ENCODE measurements at places on chromosomes 7 and 10. TPM values are rescaled to one million over a fixed set of nuclear protein-coding genes. Genes with fewer than 3 reads are reported as not detected.

GRCh38 chr10:44245601-44245938, 139.3 kb downstream of the CXCL12 start:
- H3K27me3 ChIP-seq, result no peaks in the 10 kb centered on the region
- H3K4me3 ChIP-seq, result no peak overlapping the region
- no peaks in the 10 kb centered on the region for H3K4me1 ChIP-seq
- no peaks in the 10 kb centered on the region for H3K36me3 ChIP-seq
- no peak for DNase-seq

DNA sequence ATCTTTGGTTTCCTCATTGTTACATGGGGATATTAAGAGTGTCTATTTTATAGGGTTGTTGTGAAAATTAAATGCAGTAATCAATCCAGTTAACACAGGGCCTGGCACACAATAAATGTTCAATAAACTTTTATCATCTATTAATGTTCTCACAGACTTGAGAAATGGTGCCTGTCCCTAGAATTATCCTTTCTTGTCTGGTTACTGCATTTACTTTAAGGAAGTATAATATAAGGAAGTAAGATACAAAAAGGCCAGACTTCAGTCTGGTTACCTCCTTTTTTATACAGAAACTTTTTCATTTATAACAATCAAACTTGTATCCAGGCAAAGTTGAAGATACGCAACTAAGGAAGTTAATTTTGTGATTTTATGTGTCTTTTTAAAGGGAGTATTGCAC, 117.0 kb downstream of the LHFPL3 start:
- DNase-seq, result no peak
- H3K27ac ChIP-seq, result no peak overlapping the region
- no peaks in the 10 kb centered on the region for H3K4me1 ChIP-seq
- H3K36me3 ChIP-seq, result no peaks in the 10 kb centered on the region
- no peak overlapping the region for H3K4me3 ChIP-seq
- no peaks in the 10 kb centered on the region for H3K27me3 ChIP-seq

- no peak overlapping the region for H3K4me3 ChIP-seq
- no peak for DNase-seq
- no peaks in the 10 kb centered on the region for H3K4me1 ChIP-seq
- H3K27me3 ChIP-seq, result no peaks in the 10 kb centered on the region
These were observed 35.0 kb downstream of the DNAJC12 start for GRCh38 chr10:67802767-67803538.

GRCh38 chr7:158568974-158569857, 18.4 kb downstream of the PTPRN2 start:
- no peak for DNase-seq
- no peaks in the 10 kb centered on the region for H3K36me3 ChIP-seq
- no peak overlapping the region for H3K27ac ChIP-seq
- H3K4me3 ChIP-seq, result no peak overlapping the region
- H3K4me1 ChIP-seq, result no peaks in the 10 kb centered on the region
- peaks cover 21% of the 10 kb centered on the region for H3K27me3 ChIP-seq

DNA sequence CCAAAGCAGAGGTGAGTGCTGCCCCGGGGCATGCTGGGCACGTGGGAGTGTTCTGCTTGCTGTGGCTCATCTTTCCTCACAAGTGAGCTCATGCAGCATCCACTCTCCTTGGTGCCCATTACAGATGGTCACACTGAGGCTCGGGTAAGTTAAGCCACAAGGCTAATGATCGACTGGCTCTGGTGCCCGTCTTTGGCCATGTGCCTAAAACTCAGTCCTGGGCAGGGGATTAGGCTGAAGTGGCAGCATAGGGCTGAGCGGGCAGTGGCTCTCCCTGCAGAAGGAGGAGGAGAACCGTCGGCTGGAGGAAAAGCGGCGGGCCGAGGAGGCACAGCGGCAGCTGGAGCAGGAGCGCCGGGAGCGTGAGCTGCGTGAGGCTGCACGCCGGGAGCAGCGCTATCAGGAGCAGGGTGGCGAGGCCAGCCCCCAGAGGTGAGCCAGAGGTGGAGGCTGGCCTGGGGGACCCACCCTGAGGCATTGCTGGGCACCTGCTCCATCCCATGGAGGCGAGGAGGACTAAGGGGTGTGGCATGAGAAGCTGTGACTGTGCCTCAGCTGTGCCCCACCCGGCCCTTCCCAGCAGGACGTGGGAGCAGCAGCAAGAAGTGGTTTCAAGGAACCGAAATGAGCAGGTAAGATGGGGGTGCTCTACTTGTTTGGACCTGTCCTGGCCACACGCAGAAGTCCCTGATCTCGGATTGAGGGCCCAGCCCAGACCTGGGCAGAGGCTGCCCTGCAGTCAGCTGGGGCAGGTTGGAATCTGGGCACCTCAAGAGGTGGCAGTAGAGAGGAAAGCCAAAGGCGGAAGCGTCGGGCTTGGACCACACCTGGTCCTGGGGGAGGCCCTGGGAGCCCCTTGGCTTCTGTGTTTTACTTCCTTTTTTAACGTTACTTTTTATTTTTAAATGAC, 7.3 kb downstream of the PGAM2 start:
- H3K27ac ChIP-seq, result no peak overlapping the region
- peaks cover 95% of the 10 kb centered on the region for H3K36me3 ChIP-seq
- H3K4me1 ChIP-seq, result peaks cover 5% of the 10 kb centered on the region
- no peak overlapping the region for H3K4me3 ChIP-seq

- DNase-seq, result no peak
- H3K36me3 ChIP-seq, result no peaks in the 10 kb centered on the region
- no peaks in the 10 kb centered on the region for H3K27me3 ChIP-seq
- no peak overlapping the region for H3K27ac ChIP-seq
These were observed 25.5 kb downstream of the PDE1C start for GRCh38 chr7:32044739-32045138.

DNA sequence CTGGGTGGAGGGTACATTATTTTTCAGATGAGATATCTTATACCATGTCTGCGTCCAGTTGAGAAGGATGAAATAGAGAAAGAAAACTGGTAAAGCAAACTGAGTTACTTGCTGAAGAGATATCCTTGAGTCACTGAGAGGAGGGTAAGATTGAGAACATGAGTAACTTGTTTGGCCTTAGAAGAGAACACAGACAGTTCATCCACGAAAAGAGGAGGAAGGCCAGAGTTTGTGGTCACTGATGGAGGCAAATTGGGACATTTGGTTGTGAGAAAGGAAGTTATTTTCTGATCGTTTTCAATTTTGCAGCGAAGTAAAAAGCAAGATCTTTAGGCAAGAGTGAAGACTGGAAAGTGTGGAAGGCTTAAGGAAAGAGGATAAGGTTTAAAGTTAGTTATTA, 15.6 kb downstream of the MBL2 start:
- H3K36me3 ChIP-seq, result no peaks in the 10 kb centered on the region
- H3K4me1 ChIP-seq, result no peaks in the 10 kb centered on the region
- H3K27ac ChIP-seq, result no peak overlapping the region

The BMPER gene
- 6.5 TPM for total RNA-seq

The ABCB4 gene
- 1.2 TPM for total RNA-seq
